Stimulated activated CD8-positive, alpha-beta memory T cell treated with anti-CD3 and anti-CD28 coated beads, Interleukin-2, amount 100 ng/mL, for 1 hour (primary cell): ENCODE measurements at places on chromosomes 12 and 14.

DNA sequence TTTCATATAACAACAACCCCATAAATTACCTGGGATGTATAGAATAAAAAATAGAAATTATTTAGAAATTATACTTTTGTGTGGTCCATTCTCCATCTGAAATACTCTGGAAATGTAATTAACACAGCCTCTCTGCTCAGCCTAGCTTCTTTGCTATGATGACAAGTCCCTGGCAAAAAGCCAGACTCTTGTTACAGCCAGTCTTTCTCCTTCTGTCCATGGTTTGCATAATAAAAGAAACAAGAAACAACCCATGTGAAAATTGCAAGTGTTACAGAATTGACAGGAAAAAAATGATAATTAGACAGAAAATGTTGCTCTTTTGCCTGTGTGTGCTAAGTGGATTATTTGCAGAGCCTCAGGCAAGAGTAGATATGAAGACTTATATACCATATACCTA is 61.3 kb downstream of the C12orf50 start:
- DNase-seq, result no peak

DNA sequence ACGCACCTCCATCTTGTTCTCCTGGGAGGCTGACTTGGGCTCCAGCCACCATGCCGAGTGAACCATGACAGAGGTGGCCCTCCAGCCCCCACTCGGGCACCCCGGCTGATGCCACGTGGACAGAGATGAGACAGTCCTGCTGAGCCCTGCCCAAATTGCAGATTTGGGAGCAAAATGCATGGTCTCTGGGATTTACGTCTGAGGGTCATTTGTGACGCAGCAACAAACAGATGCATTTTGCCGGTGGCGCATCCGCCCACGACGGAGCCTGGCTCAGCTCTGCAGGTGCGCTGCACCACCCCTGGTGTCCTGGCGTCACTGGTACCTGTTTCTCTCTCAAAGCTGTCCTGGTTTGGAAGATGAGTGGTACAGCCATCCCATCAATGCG is 31.1 kb upstream of the INF2 start:
- DNase-seq, result no peak

- no peak for DNase-seq
Observed at GRCh38 chr14:53054457-53054856, 98.7 kb downstream of the DDHD1 start.

- no peak for DNase-seq
Observed at GRCh38 chr14:71243697-71244096, 336.4 kb downstream of the PCNX1 start.
